NCI-H524 treated with DMSO at 0.1 percent for 48 hours (cell line): ENCODE measurements at places on chromosomes 5 and 9.
A peak's percentile ranks its signal among the peaks of the same experiment; 100 is the strongest.

DNA sequence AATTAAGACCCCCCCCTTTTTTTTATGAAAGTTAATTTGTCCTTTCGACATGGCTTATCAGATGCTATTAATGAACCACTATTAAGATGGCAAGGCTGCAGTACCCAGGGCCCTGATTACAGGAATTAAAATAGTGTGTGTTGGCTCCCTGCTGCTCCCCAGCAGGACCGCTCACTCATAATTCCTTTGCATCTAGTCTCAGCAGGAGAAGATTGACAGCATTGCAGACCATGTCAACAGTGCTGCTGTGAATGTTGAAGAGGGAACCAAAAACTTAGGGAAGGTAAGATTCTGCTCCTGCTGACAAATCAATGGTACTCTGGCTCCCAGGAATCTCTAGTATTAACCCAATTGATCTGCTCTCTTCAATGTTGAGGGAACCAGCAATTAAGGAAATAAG, 61.0 kb downstream of the STX17 start:
- no peak for DNase-seq

GRCh38 chr5:41875121-41875520, 4.9 kb upstream of the OXCT1 start:
- DNase-seq: no peak

- peak; percentile 22 for DNase-seq
Observed at GRCh38 chr9:93955111-93955980, at the start of gene BARX1. Gene BARX1 (minus strand): TSS chr9:93955355. CDS start chr9:93955146, 209 bp downstream.

- no peak for DNase-seq
Observed at GRCh38 chr9:124291801-124292396, 34.1 kb downstream of the NEK6 start.

DNA sequence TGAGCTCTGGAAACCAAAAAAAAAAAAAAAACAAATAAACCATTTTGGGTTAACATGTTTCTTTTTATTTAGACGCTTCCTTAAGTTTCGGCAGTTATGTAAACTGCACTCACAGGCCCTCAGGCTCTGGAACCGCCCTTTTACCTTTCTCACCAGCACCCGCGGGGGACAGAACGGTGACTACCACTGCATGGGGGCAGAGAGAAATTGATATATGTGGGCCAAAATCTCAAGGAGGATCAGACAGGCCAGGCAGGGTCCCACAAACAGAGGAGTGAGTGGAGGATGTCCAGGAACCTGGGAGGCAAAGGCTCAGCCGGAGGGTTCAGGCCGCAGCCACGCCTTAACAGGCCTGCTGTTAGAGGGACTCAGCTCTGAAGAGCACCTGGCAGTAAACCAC, 54.4 kb downstream of the IRX2 start:
- no peak for DNase-seq

DNA sequence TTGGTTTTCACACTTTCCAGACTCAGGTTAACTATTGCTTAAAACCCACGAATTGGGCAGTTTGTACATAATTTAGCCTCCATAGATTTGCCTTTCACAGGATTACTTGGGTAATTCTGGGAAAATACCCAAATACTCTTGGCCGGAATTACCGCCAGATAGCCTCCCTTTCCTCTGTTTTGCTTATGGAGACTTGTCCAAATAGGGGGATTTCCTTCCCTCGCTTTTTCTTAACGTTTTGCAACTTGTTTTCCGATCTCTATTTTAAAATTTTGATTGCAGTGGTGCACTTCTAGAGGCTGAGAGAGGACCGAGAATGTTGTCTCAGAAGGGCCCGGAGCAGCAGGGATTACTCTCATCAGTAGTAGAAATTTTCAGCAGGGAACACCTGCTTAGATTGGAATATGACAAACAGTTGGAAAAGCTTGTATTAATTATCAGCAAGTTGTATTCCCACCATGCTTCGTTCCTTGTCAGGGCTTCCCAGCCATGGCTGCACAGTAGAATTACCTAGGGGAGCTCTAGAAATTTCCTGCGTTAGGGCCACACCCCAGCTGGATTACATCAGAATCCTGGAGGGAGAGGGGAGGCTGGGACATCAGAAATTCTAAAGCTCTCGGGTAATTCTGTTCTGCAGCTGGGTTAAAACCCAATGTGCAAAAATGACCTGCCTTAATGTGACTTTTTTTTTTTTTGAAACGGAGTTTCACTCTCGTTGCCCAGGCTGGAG, 329.1 kb downstream of the SH3GL2 start:
- DNase-seq: no peak

- DNase-seq: no peak
Observed at GRCh38 chr9:121831869-121832268, 180.4 kb downstream of the DAB2IP start.

- no peak for DNase-seq
Observed at GRCh38 chr5:87827539-87827938, 414.8 kb upstream of the CCNH start.

- DNase-seq: no peak
Observed at GRCh38 chr5:38677636-38678035, 121.2 kb upstream of the LIFR start.

- DNase-seq: no peak
Observed at GRCh38 chr5:154358516-154359220, 87.1 kb upstream of the SAP30L start.
